PC-3 (cell line): ENCODE measurements at places on chromosomes 16 and 17. TPM values are rescaled to one million over a fixed set of nuclear protein-coding genes. Genes with fewer than 3 reads are reported as not detected.

SDK2 gene
- 0.07 TPM in 1 of 2 replicates, not detected in the other for total RNA-seq

DNA sequence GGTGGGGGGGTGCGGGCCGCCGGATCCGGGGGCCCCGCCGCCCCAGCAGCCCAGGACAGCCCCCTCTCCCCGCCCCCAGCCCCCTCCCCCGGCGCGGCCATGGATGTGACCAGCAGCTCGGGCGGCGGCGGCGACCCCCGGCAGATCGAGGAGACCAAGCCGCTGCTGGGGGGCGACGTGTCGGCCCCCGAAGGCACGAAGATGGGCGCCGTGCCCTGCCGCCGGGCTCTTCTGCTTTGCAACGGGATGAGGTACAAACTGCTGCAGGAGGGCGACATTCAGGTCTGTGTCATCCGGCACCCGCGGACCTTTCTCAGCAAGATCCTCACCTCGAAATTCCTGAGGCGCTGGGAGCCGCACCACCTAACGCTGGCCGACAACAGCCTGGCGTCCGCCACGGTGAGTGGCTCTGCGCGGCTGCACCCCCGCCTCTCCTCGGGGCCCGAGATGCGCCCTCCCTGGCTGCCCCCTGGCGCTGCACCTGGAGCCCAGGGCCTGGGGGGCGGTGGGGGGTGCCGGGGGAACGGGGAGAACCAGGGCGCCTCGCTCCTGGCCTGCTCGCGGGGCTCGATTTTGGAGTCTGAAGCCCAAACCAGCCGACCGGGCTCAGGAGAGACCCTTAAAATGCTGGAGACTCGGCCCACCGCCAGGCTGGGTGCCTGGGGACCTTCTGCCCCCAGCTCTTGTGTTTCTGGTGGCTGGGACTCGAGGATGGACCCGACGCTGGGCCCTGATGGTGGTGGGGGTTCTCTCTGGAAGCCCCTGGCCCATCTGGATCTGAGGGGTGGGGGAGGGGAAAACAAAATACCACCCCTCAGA is 744 bp downstream of the CMIP start:
- no peak for DNase-seq

DNA sequence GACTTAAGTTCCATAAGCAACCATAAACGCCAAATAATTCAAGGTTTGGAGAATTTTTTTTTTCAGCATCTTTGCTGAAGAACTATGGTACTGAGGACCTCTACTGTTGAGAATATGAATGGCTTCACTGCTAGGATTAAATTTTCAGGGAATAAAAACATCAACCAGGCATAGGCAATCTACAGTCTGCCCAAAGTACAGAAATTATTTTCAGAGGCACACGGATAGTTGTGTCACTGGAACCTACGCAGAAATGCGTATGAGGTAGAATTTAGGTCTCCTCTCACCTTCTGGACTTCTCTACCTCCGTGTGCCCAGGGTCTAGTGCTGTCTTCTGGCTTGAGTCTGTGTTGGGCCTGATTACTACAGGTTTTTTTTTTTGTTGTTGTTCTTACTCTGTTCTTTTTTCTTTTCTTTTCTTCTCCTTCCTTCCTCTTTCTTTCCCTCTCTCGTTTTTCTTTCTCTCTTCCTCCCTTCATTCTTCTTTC is 39.7 kb downstream of the NACA2 start:
- DNase-seq, result peak; percentile 84

GRCh38 chr16:57528499-57529390 is 7.6 kb downstream of the CCDC102A start:
- DNase-seq, result no peak

DNA sequence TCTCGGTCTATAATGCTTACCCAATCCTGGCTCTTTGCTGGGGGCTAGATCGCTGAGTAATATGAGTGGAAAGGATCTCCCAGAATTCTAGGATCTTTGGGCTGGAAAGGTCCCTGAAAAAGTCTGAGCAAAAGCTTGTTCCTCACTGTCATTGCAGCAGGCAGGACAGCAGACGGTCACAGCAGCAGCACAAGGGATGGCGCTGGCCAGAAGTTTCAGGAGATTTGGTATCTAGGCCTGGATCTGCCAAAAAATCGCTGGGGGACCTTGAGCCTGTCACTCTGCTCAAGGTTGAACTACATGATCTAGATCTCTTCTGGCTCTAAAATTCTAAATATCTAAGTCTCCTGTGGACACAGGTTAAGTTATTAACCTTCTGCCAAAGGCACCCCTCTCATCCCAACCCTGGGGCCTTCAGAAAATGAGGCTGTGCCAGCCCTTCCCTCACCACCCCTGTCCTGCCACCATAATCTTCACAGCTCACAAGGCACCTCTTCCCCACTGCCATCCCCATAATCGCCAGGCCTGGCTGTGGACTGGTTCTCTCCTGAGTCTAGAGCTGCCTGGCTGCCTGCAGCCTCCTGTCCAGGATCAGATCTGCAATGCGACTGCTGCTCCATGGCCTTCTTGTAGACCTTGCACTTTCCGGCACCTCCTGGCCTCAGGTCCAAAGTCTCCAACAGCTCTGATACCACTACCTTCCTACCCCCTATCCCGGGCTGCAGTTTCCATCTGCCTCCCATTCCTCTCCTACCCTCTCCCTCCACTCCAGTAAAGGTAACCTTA is 10.2 kb downstream of the MYO18A start:
- DNase-seq, result no peak

DNA sequence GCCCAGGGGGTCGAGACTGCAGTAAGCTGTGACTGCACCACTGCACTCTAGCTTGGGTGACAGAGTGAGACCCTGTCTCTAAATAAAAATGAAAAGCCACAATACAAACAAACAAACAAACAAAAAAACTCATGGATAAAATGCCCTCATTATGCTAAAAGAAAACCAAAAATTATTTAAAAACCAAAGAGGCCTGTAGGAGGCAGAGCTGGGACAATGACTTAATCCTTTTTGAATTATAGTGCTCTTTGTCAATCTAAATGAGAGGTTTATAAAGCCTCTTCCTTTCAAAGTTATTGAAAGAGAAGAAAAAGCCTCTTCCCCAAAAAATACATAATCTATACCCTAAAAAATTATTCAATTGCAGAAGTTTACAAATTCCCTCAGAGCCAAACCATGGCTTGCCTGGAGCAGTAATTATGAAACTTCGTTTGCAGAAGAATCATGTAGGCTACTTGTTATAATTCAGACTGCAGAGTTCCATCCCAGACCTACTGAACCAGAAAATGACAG is 18.5 kb downstream of the CRLF3 start:
- no peak for DNase-seq
